D721Med (cell line): ENCODE measurements at places on chromosomes 6 and 20.

- peak; percentile 40 for DNase-seq
Measured at GRCh38 chr6:20404641-20405032, 3.0 kb downstream of the E2F3 start.

DNA sequence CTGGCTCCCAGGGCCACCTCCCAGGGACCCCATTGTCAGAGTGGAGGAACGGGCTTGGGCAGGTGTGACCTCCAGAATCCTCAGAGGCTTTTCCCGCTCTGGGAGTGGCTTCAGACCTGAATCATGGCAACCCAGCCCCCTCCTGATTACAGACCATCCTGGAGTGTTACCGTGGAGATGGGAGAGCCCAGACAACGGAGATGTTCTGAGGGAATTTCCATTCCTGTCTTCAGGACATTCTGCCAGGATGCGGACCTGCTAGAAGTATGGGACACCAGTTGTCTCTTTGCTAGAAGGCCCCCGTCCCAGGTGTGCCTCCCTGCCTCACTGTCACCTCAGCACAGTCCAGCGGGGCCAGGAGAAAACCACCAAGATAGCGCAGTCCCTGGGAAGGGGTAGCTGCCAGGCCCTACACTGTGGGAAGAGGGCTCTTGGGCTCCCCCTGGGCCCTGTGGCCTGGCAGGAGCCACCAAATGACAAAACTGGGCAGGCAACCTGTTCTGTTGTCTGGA lies 109.9 kb downstream of the PSMB1 start:
- no peak for DNase-seq

DNA sequence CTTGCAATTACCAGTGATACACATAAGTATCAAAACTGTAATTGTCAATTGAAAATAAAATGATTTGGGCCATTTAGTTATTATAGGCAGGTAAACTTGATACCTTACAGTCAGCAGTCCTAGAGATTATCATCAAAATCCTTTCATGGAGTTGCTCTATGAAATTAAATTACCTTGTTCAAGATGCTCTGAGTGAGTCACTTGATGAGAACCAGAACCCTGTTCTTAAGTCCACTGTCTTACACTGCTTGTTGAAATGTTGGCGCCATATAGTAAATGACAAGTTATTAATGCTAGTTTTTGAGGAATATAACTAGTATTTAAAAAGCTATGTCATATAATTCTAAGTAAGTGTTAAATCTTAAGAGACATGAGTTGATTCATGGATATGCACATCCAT lies 37.2 kb upstream of the BAG2 start:
- DNase-seq: no peak

DNA sequence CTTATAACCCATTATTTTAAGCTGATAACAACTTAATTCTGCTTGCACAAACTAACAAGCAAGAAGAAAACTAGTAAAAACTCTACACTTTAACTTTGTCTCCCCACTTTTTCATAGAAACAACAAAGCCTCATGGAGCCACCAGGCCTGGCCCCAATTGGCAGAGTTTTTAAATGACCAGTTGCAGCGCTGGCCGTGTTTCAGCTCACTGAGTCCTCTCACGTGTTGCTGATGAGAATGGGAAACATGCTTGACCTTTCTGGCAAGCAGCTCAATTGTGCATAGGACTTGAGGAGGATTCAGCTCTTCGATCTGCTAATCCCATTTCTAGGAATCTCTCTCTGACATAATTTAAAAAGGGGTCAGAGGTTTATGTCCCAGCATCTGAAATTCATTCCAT lies 24.5 kb upstream of the GRM4 start:
- no peak for DNase-seq

DNA sequence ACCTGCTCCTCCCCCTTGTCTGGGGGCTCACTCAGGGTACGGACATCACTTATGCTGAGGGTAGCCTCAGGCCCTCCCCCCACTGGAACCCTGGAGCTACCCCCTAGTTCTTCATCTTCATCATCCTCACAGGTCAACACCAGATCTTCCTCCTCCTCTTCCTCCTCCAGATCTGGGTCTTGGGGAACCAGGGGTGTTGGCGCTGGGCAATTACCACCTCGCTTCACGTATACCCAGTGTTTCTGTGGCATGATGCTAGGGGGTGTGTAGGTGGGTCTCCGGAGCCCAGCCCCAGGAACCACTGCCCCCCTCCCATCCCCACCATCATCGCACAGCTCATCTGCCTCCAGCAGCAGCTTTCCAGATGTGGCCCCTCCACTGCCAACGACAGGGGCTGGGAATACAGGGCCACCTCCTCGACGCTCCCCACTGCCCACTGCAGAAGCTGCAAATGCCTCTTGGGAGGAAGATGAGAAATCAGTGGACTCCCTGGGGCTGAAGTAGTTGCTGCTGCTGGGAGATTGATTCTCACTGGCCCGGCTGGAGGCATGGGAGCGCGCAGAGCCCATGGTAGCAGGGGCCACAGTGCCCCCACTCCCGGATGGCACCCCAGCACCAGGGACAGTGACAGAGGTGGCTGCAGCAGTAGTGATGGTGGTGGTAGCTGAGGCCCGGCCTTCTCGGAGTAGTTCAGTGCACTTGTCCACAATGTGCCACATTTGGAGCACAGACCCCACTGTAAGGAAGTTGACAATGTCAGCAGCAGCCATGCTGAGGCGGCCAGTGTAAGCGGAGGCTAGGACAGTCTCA lies 1.5 kb downstream of the ZBTB22 start:
- DNase-seq: no peak
